Fibroblast of skin of left biceps (primary cell): ENCODE measurements at places on chromosomes 12 and 14.

DNA sequence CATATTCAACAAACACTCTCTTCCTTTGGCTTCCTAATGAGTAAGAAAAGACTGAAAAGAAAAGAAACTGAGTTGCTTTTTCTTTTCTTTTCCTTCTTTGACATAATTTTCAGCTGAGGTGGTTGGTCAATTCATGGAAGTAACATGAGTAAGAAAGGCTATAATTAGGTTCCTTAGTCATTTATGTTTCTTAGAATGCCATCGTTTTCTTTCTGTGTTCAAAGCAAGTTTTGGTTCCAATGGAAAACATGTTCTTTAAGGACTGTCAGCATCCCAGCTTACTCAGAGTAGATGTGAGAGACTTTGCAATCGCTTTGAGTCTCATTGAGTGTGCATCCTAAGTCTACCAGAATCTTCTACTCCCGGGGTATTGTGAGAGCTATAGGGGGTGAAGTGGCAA lies 882.4 kb downstream of the DIO2 start:
- no peak for DNase-seq

DNA sequence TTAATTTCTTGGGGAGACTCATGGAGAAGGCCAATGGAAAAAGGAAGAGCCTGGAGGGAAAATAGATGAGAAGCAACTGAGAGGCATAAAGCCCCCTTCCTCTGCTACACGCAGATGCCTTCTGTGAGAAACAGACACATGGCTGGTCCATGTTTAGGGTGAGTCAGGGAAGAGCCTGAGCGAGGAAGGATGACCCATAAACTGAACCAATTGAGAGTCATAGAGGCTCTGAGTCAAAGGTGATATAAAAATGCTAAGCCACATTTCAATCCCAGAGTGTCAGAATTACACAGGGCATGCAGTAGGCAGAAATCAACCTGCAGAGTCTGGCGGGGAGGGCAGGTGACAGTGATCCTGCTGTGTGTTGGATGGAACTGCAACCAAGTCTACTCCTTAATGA lies 30.1 kb upstream of the NEDD1 start:
- no peak for DNase-seq

GRCh38 chr12:21823581-21823980 lies 49.1 kb upstream of the KCNJ8 start:
- DNase-seq: no peak

DNA sequence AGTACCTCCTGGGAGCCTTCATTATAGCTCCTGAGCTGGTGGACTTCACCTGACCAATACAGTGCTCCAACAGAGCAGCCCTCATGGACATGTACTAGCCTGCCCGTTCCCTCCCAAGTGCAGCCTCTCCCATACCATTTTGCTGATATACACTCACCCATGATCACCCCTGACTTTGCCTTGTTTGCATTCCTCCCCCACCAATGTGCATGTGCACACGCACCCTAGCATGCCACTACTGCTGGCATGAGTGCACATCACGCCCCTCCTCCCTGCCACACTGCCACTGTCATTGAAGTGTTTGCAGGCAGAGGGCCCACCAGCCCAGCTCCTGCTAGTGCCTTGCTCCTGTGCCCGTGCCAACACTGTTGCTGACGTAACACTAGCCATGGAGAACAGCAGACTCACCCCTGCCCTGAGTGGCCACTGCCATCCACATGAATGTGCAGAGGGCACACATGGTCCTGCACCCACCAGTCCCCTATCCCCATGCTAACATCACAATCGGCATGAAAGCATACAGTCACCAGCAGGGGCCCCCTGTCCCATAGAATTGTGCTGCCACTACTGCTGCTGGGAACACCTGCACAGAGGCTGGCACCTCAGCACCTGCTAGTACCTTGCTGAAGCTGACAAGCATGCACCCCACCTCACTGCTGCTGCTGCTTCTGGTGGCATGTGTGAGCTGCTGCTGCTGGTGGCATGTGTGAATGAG lies 110.3 kb downstream of the SINHCAF start:
- no peak for DNase-seq

GRCh38 chr12:106897981-106898901 lies 57.5 kb upstream of the TMEM263 start:
- DNase-seq: no peak

GRCh38 chr12:78684419-78684818 lies 180.2 kb upstream of the SYT1 start:
- DNase-seq: no peak

DNA sequence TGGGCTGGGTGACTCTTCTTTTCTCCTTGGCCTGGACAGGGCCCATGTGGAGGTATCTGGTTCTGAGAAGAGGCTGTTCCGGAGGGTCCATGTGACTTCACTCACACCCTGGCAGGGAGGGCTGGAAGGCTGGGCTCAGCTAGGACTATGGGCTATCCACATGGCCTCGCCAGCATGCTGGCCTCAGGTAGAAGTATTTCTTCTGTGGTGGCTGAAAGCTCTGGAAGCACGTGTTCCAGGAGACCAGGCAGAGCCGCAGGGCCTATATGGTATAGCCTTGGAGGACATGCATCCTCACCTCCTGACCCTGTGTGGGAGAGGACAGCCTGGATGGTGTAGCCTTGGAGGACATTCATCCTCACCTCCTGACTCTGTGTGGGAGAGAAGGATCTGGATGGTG lies 38.2 kb upstream of the FZD10 start:
- no peak for DNase-seq

- DNase-seq: no peak
Measured at GRCh38 chr12:110782094-110782493, 39.4 kb upstream of the PPP1CC start.

DNA sequence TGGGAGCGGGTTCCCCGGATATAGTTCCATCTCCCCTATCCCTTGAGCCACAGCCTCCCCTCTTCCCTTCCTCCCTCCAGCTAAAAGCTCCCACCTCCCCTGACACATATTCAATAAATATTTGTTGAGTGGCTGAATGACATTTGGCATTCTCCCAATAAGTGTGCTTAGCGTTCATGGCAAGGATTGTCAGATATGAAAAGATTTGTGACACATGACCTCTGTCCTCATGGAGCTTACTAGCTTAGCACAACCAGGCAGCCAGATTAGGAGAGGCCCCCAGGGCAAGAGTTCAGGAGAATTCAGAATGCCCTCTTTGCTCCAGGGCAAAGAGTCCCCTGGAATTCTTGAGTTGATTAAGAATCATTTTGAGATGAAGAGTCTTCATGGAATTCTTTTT lies 22.5 kb upstream of the SLC6A12 start:
- DNase-seq: no peak

- peak; percentile 8 for DNase-seq
Measured at GRCh38 chr12:92551853-92552397, 150.9 kb upstream of the PLEKHG7 start.

GRCh38 chr12:119204131-119204530 lies 25.4 kb downstream of the HSPB8 start:
- DNase-seq: no peak

GRCh38 chr14:68333262-68333661 lies 459.6 kb downstream of the ZFP36L1 start:
- no peak for DNase-seq

GRCh38 chr14:78498062-78498595 lies 328.0 kb downstream of the NRXN3 start:
- no peak for DNase-seq

DNA sequence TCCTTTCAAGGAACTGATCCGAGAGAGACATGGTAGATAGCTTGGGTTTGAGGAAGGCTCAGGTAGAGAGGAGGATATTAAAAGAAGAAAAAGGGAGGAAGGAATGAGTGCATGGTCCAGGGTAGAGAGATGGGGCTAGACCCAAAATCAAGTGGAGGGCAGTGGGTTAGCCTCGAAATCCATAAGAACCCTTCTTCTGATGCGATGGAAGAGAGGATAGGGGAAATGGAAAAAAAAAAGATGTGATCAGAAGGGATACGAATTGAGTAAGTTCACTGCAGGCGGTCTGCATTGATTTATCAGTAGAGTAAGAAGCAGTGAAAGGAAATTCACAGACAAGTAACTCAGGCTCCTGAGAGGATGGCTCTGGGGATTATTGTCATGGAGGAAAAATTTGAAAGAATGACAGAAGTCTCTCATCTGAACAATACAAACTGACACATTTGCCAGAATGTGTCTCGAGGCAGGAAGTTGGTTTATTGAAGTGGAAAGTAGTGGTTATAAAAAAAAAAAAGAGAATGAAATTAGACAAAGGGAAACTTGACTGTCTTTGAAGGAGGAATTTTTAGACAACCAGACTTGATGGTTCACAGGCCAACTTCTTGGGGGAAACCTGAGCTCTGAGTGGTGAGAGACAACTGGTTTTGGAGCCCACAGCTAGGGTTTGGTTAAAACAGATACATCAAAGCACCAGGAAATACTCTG lies 10.2 kb downstream of the PPFIBP1 start:
- no peak for DNase-seq

GRCh38 chr14:88476825-88477224 lies 78.0 kb downstream of the PTPN21 start:
- DNase-seq: no peak

GRCh38 chr12:113202300-113203075 lies 17.0 kb downstream of the RITA1 start:
- no peak for DNase-seq

DNA sequence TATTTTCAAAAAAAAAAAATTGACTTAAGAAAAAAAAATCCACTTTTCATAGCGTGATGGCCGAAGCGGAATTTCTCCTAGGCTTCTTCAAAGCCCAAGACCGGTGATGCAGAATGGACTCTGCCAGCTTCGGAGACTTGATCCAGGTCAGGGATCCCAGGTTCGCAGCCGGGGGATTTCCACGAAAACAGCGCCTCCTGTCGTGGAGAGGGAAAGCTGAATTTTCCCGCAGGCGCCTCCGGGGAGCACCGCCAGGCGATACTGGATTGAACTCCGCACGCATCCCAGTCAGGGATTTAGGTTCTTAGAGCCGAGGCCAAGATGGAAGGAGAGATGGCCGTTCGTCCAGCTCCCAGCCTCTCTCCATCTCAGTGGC lies 2.1 kb downstream of the TTC6 start:
- no peak for DNase-seq

DNA sequence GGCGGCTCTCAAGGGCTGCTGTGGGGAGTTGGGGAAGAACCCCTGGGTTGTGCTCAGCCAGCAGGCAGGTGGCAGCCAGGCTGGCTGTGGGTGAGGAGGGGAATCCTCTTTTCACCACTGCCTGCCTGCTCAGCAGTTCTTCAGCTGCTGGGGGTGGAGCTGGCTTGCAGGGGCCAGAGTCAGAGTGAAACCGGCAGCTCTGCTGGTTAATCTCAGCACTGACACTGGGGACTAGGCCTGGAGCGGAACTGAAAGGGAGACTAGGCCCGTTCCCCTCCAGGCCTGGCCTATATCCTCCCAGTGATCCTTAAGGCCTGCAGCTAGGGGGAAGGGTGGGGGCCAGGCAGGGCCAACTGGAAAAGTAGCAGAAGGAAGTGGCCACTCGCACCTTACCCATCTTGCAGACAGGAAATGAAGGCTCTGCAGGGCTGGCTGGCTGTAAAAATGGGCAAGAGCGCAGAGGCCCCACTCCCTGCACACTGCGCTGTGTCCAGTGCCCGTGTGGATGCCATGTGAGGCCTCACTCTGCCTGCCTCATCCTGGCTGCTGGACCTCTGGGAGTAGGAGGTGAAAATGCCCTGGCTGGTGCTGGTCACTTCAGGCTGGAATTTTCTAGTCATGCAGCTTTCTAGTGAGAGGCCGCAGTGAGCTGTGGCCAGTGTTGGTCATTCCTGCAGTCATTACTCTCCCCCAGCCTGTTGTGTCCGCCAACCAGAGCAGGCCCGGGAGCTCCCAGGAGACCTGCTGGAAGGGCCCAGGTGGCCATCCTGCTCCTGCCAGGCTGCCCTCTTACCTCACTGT lies 39.4 kb downstream of the SH2B3 start:
- no peak for DNase-seq

DNA sequence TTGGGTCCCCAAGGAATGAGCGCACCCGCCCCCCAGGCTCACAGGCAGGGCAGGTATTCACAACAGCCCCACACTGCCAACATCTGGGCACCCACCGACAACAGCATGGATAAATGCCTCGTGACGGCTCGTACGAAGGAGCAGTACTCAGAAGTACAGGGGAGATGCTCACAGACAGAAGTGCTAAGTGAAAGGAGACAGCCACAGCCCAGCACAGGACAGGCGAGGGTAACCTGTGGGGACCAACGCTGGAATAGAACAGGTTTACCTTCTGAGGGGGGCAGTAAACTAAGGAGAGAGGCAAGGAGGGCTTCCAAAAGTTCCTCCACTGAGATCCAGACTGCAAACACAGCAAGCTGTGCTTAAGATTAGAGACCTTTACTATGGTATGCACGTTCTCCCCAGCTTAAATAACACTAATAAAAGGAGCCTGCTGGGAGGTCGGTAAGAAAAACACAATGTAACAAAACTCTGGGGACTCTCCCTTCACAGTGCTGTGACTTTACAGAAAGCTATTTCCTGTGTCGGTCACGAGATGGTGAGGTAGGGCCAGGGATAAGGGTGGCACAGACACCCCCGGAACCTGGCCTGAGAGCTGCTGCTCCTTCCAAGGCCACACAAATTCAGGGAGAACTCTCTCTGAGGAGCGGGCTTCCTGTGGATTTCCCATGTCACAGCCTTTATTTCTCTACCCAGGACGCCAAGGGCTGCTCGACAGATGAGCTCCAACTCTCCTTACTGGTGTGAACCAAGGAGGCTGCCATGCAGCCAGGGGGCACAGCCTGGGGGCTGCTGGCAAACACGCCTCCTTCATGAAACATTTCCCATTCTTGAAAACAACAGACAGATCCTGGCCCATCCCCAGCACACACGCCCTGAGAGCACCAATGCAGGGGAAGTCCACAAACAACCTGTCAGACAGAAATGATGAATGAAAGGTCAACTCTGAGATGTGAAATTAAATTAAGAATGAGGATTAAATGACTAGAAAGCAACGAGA lies 26.3 kb downstream of the SLC15A4 start:
- no peak for DNase-seq

DNA sequence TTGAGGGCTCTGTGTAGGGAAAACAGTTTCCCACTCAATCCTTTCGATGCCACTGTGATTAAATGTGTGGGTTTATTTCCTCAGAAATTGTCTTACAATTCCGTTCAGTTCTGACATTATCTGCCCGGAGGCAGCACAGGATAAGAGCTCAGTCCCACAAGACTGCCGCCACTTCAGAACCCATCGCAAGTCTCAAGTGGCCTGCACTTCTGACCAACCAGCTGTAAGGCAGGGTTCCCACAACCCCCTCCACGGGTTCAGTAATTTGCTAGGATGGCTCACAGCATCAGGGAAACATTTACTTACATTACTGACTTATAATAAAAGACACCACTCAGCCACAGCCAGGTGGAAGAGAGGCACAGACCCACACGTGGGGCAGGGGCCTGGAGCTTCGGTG lies 17.2 kb downstream of the BDKRB2 start:
- no peak for DNase-seq
